ENCODE measurements at places on chromosomes 6 and 20. TPM values are rescaled to one million over a fixed set of nuclear protein-coding genes. Genes with fewer than 3 reads are reported as not detected.

GRCh38 chr6:140917911-140918310, 1214.8 kb upstream of the GJE1 start:
- DNase-seq = no peak

- no peak for DNase-seq
These were observed 38.9 kb downstream of the SMAP1 start for GRCh38 chr6:70706491-70707123.

GRCh38 chr6:43268355-43268700, 25.0 kb downstream of the TTBK1 start:
- DNase-seq = peak; percentile 71

Gene FABP7
- total RNA-seq = not detected

Gene NR2E1
- total RNA-seq = not detected

DNA sequence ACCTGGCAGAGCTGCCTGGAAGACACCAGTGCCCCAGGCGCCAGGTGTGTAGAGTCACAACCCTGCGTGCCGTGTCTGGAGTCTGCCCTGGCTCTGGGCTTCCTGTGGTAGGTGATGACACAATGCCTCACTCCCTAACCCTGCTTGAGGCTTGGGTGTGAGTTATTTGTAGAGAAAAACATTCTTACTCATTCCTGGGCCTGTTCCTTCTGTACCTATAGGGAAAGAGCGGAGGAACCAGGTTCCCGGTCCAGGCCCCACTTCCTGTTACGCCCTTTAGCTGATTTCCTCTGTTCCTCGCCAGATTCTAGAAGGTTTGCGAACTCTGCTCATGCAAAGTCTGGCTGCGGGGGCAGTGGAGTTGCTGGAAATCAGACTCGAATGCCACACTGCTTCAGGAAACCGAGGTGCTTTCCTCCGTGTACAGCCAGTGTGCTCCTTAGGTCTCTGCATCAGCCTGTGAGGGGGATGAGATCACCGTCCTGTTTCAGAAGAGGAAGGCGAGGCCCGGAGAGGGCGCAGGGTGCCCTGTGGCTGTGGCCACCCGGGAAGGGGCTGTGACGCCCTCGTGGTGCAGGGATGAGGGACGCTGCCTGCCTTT, 67.1 kb upstream of the DUSP22 start:
- no peak for DNase-seq

Gene TRIM10
- not detected for total RNA-seq

Gene TSPO2
- total RNA-seq = not detected

DNA sequence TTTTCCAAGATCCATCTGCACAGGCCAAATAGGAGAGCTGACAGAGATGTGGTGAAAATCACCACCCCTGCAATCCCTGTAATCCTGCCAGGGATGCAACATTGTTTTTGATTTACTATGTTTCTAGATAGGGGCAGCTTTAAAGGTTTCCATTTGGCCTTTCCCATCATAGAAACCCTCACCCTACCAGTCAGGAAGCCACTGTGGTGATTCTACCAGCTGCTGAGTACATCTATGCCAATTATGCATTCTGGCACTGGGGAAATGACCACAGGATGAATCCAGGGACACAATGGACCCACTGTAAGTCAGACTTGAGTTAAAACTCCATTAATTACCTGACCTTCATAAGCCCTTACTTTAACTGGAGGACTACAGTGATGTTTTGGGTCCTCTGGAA, 130.4 kb downstream of the TNFRSF21 start:
- no peak for DNase-seq
